ENCODE measurements at places on chromosomes 5 and 9.

GRCh38 chr9:134648701-134649530, 7.3 kb downstream of the COL5A1 start:
- DNase-seq = no peak

DNA sequence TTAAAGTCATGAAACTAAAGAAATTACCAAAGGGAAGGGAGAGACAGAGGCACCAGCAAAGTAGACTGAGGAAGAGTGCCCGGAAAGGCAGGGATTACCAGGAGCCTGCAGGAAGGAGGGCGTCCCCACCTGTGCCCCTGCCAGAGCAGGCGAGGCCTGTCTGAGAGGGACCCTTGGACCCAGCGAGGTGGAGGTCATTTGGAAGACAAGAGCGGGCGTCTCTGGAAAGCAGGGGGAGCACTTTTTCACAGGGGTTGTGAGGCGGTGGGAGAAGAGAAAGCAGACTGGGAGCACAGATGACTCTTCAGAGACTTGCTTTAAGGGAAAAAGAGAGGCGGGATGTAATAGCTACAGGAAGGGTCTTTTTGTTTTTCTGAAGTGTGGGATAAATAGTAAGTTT, 27.5 kb upstream of the SLC2A8 start:
- no peak for DNase-seq

- DNase-seq = no peak
Observed at GRCh38 chr5:137880313-137880712, 8.9 kb upstream of the PKD2L2 start.

- DNase-seq = no peak
Observed at GRCh38 chr5:127051591-127051990, 21.2 kb upstream of the MARCHF3 start.

DNA sequence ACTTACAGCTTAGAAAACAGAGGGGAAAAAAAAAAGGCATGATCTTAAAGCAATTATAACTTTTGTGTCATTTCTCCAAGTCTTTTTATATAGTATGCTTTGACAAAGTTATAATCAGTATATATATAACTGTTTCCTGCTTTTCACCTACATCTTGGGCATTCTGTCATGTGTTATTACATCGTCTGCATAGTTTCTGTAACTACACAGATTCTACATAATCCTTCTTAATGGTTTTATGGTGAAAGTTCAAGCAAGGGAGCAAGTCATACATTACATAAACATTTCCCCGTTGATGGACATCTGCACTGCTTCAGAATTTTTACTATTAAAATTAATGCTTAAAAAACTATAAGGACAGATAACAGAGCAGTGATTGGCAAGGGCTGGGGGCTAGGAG, 12.1 kb downstream of the FEM1C start:
- DNase-seq = no peak

DNA sequence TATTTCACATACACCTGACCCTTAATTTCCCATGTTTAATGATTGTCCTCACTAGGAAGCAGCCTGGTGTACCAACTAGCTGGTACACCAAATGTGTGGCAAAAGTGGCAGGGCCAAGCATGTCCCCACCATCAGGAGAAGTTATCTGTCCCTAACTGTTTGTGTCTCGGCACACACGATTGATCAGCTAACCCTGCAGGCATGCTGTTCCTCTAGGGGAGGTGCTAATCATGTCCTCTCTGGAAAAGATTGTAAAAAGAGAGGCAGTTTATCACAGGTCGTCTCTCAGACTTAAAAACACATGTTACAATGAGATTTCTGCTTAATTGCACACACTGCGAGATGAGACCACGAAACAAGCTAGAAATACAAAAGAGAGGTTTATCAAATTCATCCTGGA, 342.7 kb downstream of the DIRAS2 start:
- no peak for DNase-seq

DNA sequence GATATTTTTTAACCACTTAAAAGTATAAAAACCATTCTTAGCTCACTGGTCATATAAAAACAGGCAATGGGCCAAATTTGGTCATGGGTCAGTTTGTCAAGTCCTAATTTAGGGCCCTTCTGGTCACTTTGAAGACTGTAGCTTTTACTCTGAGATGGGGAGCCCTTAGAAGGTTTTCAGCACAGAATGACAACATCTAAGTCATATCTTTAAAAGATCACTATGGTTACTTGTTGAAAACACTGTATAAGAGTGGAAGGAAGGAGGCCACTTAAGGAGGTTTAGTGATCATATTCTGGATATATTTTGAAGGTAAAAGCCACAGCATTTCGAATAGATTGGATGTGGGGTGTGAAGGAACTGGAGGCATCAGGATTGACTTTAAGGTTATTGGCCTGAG, 76.7 kb downstream of the STRBP start:
- DNase-seq = no peak

DNA sequence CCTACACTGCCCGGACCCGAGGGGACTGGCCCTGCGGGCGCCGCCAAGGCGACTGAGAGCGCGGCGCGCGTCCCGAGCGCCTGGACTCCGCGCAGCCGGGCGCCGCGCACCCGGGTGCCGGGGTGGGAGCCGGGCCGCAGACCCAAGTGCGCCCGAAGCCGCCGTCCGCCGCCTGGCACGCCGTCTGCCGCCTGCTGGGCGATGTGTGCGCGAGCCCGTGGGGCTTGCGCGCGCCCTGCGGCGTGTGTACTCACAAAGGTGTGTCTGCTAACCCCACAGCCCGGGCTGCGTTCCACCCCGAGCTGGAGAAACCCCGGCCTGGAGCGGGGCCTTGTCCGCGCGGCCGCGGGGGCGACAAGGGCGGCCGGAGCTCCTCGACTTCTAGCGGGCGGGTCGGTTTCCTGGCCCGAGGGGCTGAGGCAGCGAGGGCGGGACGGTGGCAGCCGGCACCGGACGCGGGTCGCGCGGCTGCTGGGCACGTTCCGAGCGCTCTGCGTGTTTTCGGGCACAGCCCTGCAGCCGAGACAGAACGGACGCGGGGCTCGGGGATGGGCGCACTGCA, 1.1 kb upstream of the ZSWIM6 start:
- no peak for DNase-seq

- no peak for DNase-seq
Observed at GRCh38 chr5:146419696-146420095, 27.4 kb upstream of the TCERG1 start.

DNA sequence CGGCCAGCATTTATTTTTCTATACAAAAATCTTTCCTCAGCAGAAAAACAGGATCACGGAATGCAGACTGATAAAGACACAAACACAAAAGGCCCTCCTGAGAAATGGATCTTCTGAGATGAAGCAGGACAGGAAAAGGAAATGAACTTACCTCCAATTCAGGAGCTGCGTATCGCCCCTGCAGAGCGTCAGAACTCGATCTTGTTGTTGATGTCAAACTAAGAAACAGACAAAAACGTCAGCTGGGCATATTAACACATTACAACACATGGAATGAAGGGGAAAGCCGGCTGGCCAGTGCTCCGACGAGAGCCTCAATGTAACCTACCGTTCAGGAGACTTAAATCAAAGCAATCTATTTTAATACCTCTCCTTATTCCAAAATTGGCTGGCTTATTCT, 105.1 kb downstream of the SERINC5 start:
- DNase-seq = no peak

GRCh38 chr9:33197279-33198152, 30.4 kb upstream of the B4GALT1 start:
- no peak for DNase-seq

GRCh38 chr5:88290801-88291200, 22.2 kb upstream of the TMEM161B start:
- DNase-seq = no peak

GRCh38 chr9:21709464-21710058, 92.9 kb upstream of the MTAP start:
- DNase-seq = peak; percentile 55

DNA sequence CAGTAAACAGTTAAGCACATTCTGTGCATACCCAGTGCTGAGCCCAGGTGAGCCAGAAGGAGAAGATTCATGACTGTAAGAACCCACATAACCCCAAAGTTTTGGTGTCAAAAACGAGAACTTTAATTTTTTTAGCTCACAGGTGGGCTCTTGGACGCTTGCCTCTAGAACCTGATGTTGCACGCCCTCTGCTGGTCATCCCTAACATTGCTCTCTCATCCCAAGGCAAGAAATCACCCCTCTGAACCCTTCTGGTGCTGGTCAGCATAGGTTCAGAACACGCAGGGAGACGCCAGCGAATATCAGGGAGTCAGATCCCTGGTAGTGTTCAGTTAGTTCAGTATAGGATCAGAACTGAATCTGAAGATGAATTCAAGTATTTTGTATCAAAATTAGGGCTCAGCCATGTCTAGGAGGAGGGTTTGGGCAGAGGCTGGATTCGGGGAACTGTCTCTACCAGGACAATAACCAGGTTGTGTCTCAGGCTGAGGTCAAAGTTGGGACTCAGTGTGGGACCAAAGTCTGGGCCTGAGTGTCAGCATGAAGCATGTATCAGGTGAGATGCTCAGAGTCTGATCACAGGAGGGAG, 4.1 kb upstream of the DNAJB5 start:
- DNase-seq = no peak

- no peak for DNase-seq
Observed at GRCh38 chr5:78675956-78676730, 27.6 kb upstream of the LHFPL2 start.

DNA sequence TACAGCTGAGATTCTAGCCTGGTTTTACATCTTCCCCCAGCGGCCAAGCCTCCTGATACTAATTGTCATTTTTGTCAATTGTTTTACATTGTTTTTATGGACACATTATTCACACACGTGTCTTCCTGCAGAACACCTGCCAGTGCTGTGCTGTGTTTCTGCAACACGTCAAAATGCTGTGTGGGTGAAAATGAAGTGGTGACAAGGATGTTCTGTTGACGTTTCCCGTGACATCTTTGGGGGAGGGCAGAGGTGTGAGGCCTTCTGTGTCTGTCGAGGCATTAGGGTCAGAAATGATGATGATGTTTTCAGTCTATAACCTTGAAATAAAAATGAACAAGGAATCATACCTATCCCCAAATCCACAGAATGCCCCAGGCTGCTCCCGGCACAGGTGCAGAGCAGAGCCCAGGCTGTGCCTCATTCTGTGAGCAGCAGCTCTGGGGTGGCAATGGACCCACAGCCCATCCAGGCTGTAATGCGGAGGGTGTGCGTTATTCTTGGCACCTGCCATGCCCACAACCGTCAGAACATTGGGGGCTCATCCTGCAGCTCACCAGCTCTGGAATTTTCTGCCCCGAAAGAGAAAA, 23.6 kb upstream of the CEP72 start:
- no peak for DNase-seq

DNA sequence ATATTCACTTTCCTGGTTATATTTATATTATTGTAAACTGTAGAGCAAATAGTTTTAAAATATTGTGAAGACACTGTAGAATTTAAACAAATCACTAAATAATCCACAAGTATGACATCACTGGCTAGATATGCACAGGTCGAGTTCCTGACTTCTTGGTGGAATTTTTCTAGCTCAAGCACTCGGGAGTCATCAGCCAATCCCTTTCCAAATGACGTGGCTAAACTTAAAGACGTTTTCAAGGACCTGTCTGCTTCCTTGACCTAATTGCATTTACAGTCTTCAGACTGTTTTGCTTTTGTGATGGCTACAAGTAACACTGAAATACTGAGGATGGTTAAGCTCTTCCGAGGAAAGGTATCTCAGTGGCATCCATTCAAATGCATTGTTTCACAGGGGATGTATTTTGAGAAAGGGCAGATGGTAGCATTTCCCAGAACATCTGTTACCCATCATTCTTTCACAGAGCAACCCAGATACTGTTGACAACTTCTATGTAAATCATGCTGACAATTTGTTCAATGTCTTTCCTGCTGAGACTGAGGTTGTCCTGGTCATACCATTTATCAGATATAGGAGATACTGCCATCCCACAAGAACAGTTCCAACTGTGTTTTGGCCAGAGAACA, 262.8 kb downstream of the CDH10 start:
- DNase-seq = no peak

DNA sequence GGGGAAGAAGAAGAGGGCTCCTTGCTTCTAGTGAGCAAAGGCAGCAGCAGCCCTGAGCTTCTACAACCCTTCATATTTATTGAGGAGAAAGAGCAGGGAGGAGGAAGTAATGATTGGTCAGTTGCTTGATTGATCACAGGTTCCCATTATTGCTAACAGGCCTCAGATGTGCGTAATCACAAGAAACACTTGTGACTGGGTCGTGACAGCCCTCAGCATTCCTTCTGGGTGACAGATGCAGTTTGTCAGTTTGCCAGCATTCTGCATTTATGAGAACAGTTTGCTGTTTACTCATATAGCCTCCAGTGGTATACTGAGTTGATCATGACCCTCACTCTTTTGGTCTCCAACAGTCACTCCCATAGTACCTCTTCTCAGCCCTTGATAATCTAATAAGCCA, 111.5 kb upstream of the TNC start:
- DNase-seq = no peak

GRCh38 chr5:161022151-161022550, 170.1 kb upstream of the ATP10B start:
- DNase-seq = no peak

DNA sequence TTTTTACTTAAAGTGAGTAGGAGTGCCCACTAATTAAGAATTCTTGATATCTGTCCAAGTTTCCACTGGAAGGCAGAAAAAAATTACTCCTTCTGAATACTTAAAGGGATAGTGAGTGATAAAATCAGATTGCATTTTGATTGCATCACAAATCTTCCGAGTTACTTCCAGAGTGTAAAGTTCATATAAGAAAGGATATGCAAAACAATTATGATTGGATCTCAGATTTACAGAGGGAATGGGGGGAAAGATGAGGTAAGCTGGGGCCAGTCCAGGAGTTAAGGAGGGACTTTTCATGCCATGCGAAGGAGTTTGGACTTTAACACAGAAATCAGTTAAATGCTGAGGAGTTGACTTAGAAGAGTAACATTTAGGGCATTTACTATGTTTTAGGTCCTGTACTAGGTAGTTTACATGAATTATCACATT, 9.3 kb upstream of the RNF145 start:
- DNase-seq = no peak

GRCh38 chr5:112413611-112414010, 5.5 kb downstream of the EPB41L4A start:
- DNase-seq = no peak

GRCh38 chr9:34690983-34691935, at the start of gene CCL19:
TSS of gene CCL19 (minus strand) at chr9:34691276. CDS start at chr9:34691139, 137 bp downstream.
- no peak for DNase-seq

- DNase-seq = no peak
Observed at GRCh38 chr9:106885451-106885850, 22.5 kb downstream of the ZNF462 start.

GRCh38 chr9:19876569-19877316, 87.9 kb upstream of the SLC24A2 start:
- no peak for DNase-seq

GRCh38 chr5:6581559-6582426, 51.1 kb downstream of the NSUN2 start:
- no peak for DNase-seq

- DNase-seq = no peak
Observed at GRCh38 chr9:136090056-136090735, 4.9 kb downstream of the NACC2 start.

- DNase-seq = no peak
Observed at GRCh38 chr5:81537905-81538547, 144.1 kb upstream of the ACOT12 start.

DNA sequence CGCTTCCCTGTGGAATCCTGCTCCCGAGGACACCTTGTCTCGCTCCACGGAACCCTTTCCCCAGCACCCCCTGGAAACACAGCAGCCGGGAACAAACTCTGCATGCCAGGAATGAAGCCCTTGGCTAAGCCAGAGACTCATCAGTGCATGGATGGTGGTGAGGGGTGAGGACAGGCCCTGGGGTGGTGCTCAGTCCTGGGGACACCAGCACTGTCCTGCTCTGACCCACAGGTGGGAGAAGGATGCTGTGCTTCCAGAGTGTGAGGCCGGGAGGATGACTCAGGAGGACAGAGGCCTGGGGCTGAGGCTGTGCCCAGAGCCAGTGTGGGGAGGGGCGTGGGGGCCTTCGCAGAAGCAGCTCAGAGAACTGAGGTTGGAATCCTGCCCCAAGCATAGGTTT, 11.2 kb upstream of the EGR1 start:
- DNase-seq = no peak

Measured in activated CD8-positive, alpha-beta memory T cell treated with anti-CD3 and anti-CD28 coated beads for 4 hours (primary cell).